ENCODE measurements at places on chromosomes 5 and 9. TPM values are rescaled to one million over a fixed set of nuclear protein-coding genes. Genes with fewer than 3 reads are reported as not detected.

GRCh38 chr9:979983-980382, 3.5 kb downstream of the DMRT3 start:
- H3K27me3 ChIP-seq, result peaks cover 83% of the 10 kb centered on the region
- H3K27ac ChIP-seq, result no peak overlapping the region
- H3K4me1 ChIP-seq, result no peaks in the 10 kb centered on the region
- no peak for DNase-seq
- no peaks in the 10 kb centered on the region for H3K36me3 ChIP-seq

GRCh38 chr5:97134634-97135033, 7.8 kb downstream of the LIX1 start:
- no peaks in the 10 kb centered on the region for H3K36me3 ChIP-seq
- H3K4me3 ChIP-seq, result no peak overlapping the region
- H3K4me1 ChIP-seq, result no peaks in the 10 kb centered on the region
- H3K27ac ChIP-seq, result no peak overlapping the region
- no peak for DNase-seq
- no peaks in the 10 kb centered on the region for H3K27me3 ChIP-seq

GRCh38 chr5:54378707-54379106, 68.3 kb upstream of the ARL15 start:
- H3K27me3 ChIP-seq, result no peaks in the 10 kb centered on the region
- H3K36me3 ChIP-seq, result no peaks in the 10 kb centered on the region
- DNase-seq, result no peak
- no peak overlapping the region for H3K27ac ChIP-seq

The PCDHB9 gene
- total RNA-seq, result 0.47 TPM

The AIF1L gene
- 3.6 TPM for total RNA-seq

DNA sequence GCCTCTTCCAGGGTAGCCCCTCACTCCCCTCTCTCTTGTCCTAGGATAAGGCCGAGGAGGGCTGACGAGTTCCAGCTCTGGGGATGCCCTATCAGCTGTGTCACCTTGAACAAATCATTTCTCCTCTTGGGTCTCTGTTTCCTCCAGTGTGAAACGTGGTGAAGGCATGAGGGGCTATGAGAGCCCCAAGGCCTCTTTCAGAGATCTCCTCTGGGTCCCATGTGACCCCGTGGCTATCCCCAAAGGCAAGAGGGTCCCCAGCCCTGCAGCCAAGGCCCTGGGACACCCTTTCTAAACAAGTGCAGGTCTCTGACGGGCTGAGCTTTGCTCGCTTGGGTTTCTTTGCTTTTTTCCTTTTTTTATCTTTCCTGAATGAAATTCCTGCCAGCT, 25.5 kb upstream of the SPTLC1 start:
- H3K36me3 ChIP-seq, result no peaks in the 10 kb centered on the region
- H3K27ac ChIP-seq, result no peak overlapping the region
- peaks cover 12% of the 10 kb centered on the region for H3K27me3 ChIP-seq
- peak overlapping the region; percentile 33 for H3K4me3 ChIP-seq
- peaks cover 5% of the 10 kb centered on the region for H3K4me1 ChIP-seq
- no peak for DNase-seq

DNA sequence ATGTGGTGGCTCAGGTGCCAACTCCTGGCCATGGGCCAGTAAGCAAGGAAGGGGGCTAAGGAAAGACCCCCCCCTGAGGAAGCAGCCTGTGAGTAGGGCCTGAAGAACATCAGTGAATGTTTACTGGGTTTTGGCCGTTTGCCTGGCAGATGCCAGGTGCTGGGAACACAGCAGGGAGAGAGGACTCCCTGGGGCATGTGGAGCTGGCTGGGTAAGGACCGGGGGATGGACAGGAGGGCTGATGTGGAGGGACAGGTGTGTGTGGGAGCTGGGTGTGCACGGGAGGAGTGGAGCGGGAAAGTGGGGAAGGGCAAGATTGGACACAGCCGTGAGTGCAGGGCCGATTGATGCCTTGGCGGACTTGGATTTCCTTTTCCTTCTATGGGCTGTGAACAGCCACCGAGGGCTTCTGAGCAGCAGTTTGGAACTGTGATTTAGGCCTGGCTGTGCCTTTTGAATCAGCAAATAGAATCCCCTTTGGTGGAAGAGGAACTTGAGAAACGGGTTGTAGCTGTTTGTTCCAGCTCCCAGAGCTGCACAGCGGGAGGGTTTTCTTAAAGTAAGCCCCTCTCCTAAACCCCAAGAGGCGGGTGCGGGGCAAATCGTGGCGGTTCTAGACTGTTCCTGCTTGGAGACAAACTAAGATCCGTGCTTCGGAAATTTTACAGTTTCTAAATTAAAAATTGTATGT, 3.1 kb downstream of the HMCN2 start:
- H3K27ac ChIP-seq, result peak overlapping the region; percentile 25
- no peaks in the 10 kb centered on the region for H3K4me1 ChIP-seq
- no peak overlapping the region for H3K4me3 ChIP-seq
- DNase-seq, result no peak
- H3K27me3 ChIP-seq, result peaks cover 36% of the 10 kb centered on the region
- no peaks in the 10 kb centered on the region for H3K36me3 ChIP-seq

The PRDM9 gene
- not detected for total RNA-seq

- no peak for DNase-seq
- no peaks in the 10 kb centered on the region for H3K27me3 ChIP-seq
- no peak overlapping the region for H3K4me3 ChIP-seq
Observed at GRCh38 chr5:89769975-89770374, 639.6 kb downstream of the CETN3 start.

The CCL19 gene
- 5.0 TPM for total RNA-seq

DNA sequence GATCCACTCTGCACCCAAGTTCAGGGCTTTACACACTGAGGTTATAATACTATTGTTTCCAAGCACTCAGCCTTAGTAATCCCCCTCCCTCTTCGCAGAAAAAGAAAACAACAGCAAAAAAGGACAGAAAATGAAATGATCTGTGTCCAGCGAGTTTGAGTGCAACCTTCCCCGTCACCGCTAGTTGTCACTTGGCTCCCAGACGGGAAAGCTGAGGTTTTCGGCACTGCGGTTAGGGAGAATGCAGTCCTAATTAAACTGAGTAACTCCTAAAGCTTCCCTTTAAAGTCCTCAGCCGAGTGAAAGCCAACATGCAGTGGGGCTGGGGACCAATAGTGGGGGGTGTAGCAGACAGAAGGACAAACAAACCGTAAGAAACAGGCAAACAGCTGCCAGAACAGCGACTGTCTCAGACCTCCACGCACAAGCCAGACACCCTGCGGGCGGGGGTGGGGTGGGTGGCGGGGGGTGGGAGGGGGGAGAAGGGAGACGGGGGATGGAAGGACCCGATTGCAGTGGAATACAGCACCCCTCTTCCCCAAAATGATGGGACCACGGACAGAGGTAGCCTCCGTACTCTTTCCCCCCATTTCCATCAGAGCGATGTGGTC, 680 bp downstream of the GLRA1 start:
- no peaks in the 10 kb centered on the region for H3K4me1 ChIP-seq
- no peak for DNase-seq
- no peaks in the 10 kb centered on the region for H3K27me3 ChIP-seq
- H3K4me3 ChIP-seq, result no peak overlapping the region
- H3K27ac ChIP-seq, result no peak overlapping the region

GRCh38 chr5:170223906-170224305, 8.9 kb upstream of the C5orf58 start:
- H3K4me3 ChIP-seq, result no peak overlapping the region
- H3K27ac ChIP-seq, result no peak overlapping the region
- no peaks in the 10 kb centered on the region for H3K4me1 ChIP-seq
- no peaks in the 10 kb centered on the region for H3K27me3 ChIP-seq
- H3K36me3 ChIP-seq, result no peaks in the 10 kb centered on the region
- DNase-seq, result no peak

The BHMT gene
- 1.4 TPM for total RNA-seq

The SHB gene
- total RNA-seq, result 17.4 TPM

DNA sequence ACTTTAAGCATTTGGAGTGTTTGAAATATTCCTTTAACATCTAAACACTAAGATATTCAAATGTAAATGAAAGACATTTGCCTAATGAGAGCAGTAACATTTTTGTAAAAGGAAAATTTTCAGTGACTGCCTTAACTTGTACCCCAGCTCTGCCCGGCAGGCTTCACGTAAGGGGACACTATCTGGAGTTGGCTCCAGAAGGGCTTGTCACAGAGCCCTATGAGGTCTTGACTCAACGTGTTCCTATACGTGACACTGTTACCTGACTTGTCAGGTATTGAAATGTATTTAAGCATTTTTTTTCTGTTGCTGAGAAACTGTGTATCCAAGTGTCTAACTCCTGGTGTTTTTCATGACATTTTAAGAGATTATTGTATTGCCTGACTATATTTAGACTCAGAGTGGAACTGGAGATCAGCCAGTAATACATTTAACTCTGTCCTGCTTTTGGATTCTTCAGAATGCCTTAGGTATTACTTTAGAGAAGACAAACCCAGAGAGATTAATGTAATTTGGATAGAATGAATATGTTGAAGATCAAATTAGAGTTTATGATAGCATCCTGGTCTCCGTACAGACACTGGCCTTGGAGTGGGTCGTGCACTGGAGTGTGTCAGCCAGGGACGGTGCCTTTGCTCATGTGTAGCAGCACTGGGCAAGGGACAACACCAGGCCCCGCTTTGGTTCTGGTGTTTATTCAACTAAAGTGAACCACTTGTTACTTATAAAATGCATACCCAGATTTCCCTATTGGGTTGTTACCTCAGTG, 34.6 kb upstream of the PHF2 start:
- H3K27me3 ChIP-seq, result no peaks in the 10 kb centered on the region
- H3K27ac ChIP-seq, result no peak overlapping the region
- H3K4me3 ChIP-seq, result no peak overlapping the region
- H3K36me3 ChIP-seq, result peaks cover 6% of the 10 kb centered on the region
- DNase-seq, result no peak

Data from colonic mucosa (tissue), 4 donors.